Erythroblast (primary cell): ENCODE measurements at places on chromosomes 1 and 21.

- DNase-seq, result peak; percentile 53
These were observed 637 bp downstream of the LYPLA2 start for GRCh38 chr1:23791516-23792047.

DNA sequence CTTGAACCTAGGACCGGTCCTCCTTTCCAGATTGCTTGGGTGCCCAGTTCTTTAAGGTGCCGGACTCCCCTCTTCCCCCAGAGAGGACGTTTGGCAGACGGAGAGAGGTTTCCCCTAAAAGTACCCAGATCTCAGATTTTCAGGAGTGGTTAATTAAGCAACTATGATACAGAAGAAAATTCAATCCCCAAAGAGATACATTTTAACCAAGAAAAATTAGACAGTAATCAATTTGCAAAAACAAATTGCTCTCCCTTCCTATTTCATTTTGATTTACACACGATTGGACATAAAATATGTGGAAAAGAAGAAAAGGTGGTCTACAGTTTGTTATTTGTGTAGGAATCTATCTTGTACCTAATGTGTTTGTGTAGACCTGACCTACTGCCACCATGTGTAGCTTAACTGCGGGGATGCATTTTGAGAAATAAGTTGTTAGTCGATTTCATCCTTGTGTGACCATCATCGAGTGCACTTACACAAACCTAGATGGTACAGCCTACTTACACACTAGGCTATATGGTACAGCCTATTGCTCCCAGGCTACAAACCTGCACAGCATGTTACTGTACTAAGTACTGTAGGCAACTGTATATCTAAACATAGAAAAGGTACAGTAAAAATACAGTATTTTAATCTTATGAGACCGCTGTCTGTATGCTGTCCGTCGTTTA, 755 bp downstream of the RPAP2 start:
- peak; percentile 8 for DNase-seq

DNA sequence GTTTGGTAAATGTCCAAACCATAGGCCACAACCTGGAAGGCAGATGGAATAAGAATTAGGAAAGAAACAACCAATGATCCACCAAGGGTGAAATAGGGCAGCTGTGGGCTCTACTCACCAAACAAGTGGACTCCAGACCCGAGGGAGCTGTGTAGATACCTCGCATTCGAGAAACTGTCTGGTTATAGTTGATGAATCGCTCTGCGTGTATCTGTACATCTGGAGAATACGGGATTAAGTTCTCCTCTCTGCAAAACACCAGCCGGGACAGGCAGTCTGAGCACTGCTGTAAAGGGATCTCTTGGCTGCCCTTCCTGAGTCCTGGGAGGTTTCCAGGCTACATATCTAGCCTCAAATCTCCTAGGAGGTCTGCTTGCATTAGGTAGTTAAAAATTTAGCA, 9.4 kb upstream of the UBR4 start:
- no peak for DNase-seq

DNA sequence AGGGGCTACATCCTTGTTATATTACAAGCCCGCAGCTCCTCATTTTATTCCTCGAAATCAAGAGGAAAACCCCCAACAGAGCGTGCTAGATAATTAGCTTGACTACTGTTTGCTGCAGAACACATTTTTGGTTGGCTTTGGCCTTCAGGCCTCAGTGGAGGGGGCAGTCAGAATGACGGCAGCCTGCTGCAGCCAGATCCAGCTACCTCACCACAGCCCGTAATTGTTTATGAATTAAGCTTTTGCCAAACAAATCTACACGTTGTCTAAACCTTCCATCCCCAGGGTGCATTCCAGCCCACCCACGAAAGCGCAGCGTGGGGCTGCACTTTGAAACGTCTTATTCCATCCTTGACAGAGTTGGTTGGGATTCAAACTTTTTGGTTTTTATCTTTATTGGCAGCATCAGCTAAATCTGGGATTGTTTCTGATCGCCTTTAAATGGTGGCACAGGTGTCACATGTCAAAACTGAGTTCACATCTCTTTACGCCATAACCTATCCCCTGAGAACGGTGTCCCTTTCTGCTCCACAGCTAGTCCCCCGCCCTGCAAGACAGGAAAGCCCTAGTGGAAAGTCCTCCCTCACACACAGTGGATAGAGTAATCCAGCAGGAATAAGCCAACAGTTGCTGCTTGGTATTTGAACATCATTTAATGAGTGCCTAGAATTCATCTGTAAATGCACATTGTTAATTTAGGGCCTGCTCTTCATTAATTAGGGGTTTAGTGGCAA, 195.5 kb downstream of the LMO4 start:
- DNase-seq, result no peak

DNA sequence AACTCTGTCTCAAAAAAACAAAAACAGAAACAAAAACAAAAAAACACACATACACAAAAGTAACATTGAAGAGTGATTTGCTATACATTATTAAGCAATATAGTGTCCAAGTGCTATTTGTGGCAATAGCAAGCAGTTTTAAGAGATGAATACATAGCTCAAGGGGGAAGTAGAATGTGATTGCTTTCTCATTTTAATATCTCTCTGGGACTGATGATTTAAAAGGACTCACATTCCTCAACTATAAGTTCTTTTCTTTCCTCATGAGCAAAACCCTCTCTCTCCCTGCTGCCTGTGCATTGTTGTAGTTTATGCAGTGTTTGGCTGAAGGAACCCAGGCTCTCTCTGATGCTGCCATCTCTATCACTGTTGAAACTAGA, 47.0 kb upstream of the CSF1 start:
- DNase-seq, result no peak

- DNase-seq, result no peak
These were observed 12.1 kb downstream of the HHAT start for GRCh38 chr1:210340841-210341240.

DNA sequence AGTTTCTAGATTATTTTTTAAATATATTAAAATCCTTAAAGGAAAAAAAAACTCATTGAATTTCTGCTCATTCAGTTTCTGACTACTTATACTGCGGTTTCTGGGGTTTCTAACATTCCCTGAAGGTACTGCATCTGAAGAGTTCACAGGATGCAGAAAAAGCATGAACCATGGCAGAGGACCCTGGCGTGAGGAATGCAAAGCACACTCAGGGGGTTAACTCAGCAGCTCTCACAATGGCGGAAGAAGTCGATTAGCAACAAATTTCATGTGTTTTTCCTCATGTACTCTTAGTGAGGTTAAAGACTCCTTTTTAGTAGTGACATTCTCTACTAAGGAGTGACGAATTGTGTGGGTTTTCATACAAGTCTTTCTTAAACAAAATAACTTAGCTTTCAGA, 975.6 kb downstream of the NCAM2 start:
- no peak for DNase-seq

GRCh38 chr1:52747450-52747849, 21.2 kb downstream of the ZYG11B start:
- DNase-seq, result no peak

DNA sequence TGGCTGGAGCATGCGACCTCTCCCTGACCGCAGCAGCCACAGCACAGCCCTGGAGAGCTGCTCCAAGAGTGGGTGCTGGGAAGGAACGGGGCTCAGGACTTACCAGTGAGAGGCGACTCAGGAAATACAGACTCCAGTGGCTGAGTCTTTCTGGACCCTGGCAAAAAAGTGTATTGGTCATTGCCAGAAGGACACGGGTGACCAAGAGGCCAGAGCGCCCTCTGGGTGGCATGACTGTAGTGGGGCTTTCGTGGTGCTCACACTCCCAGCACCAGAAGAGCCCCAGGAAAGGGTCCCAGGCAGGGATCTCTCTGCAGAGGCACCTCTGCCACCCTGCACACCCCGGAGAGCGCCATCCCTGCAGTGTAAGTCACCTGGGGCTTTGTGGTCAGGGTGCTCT, 8.9 kb upstream of the PRDM16 start:
- DNase-seq, result no peak

GRCh38 chr1:231993968-231994455, 367.4 kb downstream of the DISC1 start:
- DNase-seq, result no peak

- DNase-seq, result no peak
These were observed 2.9 kb downstream of the KRTCAP2 start for GRCh38 chr1:155170101-155170785.

- DNase-seq, result no peak
These were observed 6.1 kb upstream of the C4BPA start for GRCh38 chr1:207097871-207098324.

DNA sequence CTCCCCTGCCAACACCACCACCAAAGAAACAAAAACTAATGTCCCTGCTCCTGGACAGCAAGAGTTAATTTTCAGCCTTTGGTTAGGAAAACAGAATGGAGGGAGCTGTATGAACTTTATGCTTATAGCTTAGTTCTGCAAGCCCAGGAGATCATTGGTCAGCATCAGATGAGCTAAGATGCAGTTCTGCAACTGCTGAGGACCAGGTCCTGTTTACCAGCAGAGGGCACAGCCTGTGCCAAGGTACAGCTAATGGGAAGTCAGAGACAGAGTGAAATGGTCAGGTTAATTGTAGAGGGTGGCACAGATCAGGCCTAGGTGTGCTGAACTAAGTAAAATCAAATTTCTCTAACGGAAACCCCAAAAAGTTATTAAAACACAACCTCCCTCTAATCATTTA, 161.3 kb downstream of the ROR1 start:
- DNase-seq, result no peak

- DNase-seq, result no peak
These were observed 11.4 kb upstream of the KIAA1614 start for GRCh38 chr1:180901076-180901990.
